ENCODE measurements at places on chromosomes 13 and 19.
A peak's percentile ranks its signal among the peaks of the same experiment; 100 is the strongest.

DNA sequence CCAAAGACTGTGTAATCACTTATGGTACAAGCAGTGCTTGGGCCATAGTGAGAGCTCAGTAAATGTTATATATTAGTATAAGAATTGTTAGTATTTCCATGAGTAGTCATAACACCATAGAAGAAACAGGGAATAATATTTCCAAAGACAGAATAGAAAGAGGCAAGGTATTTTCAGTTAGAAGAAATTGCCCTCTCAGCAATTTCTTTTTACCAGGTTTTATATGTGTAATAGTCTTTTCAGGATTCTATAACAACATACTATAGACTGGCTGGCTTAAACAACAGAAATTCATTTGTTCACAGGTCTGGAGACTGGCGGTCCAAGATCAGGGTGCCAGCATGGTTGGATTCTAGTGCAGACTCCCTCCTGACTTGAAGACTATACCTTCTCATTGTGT lies 485.7 kb downstream of the FOXO1 start:
- no peak for DNase-seq

GRCh38 chr19:49891393-49891792 lies 5.3 kb downstream of the IL4I1 start:
- DNase-seq = no peak

GRCh38 chr13:75920536-75920935 lies 284.4 kb downstream of the LMO7 start:
- no peak for DNase-seq

GRCh38 chr19:38149661-38150061 lies 74.4 kb downstream of the DPF1 start:
- no peak for DNase-seq

DNA sequence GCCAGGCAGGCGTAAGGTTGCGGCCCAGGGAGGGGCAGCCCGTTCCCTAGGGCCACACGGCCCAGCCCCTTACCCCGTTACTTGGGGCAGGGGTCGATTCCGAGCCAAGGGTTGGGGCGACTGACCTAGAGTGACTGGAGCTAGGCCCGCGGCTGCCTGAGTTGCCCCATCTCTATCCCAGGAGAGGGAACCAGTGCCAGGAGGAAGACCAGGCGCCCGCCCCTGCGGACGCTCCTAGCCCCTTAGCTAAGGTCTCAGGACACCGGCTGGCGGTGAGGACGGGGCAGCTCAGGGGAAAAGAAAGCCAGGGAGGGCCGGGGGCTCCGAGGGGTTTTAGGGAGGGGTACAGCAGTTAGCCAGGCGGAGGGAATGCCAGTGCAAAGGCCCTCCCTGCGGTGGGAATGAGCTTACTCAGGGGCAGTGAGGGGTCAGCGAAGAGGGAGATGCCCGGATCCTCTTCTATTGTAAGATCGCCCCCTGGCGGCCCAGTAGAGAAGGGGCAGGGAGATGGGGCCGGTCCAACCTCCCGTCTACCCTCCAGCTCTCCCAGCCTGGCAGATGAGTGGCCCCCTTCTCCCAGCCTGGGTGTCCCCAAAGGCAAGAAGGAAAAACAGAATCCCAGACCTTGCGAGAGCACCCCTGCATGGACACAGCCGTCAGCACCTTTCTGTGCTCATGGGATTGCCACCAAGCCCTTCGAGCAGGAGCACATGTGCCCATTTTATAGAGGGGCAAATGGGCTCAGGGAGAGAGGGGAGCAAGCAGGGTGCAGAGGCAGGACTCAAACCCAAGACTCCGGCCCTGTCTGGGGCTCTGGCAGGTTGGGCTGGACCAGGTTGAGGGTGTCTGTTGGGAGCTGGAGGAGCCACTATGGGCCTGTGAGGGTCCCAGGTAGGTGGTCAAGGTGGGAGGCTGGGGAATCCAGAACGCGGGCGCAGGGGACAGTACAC lies 16.3 kb downstream of the CILP2 start:
- no peak for DNase-seq

- no peak for DNase-seq
These were observed 136.7 kb downstream of the SIPA1L3 start for GRCh38 chr19:38043649-38044144.

GRCh38 chr13:72141855-72142519 lies 275.0 kb upstream of the DACH1 start:
- DNase-seq = no peak

DNA sequence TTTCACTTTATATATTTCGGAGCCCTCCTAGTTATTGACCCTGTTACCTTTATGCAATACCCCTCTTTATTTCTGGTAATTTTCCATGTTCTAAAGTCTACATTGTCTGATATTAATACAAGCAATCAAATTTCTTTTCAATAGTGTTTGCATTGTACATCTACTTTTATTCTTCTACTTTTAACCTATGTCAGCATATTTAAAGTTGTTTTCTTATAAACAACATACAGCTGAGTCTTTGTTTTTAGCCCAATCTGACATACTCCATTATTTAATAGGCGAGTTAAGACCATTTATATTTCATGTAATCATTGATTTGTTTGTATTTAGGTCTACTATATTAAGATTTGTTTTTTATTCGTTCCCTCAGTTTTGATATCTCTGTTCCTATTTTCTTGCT lies 108.5 kb upstream of the SPACA7 start:
- no peak for DNase-seq

DNA sequence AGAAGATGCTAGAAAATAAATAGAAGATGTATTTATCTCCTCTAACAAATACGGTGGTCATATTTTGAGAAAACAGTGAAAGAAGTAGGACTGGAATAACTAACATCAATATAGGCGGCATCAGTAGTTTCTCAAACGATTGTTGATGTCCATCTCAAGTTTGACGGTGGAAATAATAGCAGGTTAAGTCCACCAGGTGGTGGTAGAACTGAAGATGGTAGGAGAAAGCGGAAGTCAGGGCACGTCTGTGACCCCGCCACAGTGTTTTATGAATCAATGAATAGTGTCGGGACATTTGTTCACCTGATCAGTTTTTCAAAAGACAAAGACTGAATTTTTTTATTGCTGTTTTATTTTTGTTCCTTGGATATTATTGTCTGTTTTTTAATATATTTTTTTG lies 706.4 kb upstream of the SLC10A2 start:
- DNase-seq = no peak

DNA sequence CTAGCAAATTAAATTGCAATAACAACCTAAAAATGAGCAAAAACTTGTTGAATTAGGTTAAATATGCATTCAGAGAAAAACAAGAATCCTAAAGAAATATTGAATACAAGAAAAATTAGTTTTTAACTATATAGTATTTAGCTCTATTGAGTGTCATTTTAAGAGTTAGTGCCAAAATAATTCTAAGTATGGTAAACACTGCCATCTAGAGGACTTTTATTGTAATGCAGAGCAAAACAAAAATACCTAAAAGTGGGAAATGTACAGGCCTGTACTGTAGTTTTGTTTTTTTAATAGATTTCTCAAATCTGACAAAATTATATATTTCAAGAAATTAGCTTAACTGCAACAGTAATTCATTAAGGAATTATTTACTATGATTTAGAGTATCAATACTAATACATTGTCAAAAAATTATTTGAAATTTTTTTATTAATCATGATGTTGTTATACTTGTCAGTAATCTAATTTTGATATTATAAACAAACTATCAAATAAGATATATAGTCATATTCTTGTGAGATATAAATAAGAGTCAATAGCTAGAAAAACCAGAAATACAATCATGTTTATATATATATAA lies 8.2 kb upstream of the PCDH9 start:
- no peak for DNase-seq

- DNase-seq = no peak
These were observed 178.6 kb downstream of the SHISA2 start for GRCh38 chr13:25873242-25873612.

- no peak for DNase-seq
These were observed 1.1 kb downstream of the GJA3 start for GRCh38 chr13:20159646-20160305.

DNA sequence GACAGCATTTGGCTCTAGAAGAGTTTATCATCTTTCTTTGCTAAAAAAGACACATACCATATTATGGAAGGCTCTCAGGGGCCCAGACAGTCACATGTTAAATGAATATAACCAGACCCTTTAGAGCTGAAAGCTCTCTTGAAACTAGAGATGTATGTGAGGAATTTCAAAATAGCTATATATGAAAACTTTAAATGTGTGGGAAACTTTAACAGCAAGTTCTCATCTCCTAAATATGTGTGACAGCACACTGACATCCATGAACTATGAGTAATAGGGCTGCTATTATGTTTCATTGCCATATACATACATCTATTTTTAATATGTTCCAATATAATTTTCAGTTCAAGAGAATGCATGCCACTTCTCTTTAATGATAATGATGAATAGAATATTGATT lies 509.5 kb downstream of the GPC6 start:
- peak; percentile 46 for DNase-seq

DNA sequence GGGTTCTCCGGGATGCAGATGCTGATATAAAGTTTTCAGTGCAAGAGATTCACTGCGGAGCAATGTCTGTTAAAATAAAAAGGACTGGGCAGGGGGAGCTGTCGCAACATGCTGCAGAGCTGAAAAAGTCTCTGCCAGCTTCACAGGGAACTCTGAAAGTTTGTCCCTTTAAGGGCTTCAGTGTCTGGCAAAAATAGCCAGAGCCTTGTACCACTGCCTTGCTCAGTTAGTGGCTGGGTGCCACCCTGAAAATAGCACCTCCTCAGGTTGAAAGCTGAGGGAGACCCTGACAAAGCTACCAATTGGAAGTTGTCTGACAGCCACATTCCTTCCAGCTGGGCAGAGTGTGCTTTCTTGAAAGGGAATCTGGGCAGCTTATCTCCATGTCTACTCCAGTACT lies 3.0 kb upstream of the NDFIP2 start:
- DNase-seq = no peak

DNA sequence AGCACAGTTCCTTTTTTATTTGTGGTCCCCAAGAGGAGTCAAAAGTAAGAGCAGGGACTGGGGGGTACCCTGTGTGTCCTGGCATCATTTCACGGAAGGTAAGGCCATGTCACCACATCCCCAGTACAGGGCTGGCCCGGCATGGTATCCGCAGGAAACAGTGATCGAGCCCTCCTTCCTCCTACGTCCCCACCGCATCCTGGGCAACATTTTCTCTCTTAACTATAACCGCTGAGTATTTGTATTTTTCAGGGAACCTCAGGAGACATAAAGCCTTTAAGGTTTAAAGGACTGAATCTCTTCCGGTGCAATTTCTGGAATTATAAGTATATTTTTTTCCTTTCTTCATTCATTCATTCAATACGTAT lies 13.6 kb upstream of the LATS2 start:
- DNase-seq = no peak

GRCh38 chr13:76796851-76797250 lies 89.4 kb downstream of the KCTD12 start:
- no peak for DNase-seq

- no peak for DNase-seq
These were observed 139.8 kb downstream of the MIPEP start for GRCh38 chr13:23749288-23749873.

DNA sequence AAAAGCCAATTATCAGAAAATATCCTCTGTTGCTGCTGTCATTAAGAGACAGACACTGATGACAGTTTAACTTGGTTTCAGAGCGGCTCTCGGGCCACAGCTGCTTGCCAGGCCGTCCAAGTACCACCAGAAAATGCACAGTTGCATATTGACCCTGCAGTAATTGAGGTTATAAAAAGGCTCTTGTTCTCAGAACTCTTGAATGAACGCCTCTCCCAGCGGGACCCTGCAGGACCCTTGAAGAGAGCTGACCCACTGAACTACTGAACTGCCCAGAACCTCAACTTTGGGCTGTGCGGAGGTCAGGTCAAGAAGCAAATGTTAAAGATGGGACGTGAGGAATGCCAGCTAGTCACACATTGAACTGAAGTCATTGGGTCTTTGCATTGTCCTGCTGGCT lies 1559.0 kb upstream of the SLC10A2 start:
- DNase-seq = no peak

DNA sequence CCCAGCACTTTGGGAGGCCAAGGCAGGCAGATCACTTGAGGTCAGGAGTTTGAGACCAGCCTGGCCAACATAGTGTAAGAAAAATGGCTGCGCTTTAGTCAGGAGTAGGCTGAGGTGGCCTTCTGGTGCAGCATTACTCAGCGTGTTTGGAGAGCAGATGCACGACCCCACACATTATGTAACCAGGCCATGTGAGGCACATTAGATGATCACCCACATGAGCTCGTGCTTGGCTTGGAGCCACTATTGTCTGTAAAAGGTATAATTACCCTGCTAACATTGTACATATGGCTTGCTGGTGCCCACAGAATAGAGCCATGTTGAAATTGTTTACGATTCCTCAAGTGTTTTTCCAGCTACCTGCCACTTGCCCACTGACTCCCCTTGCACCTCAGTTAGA lies 24.0 kb upstream of the SCEL start:
- DNase-seq = no peak

DNA sequence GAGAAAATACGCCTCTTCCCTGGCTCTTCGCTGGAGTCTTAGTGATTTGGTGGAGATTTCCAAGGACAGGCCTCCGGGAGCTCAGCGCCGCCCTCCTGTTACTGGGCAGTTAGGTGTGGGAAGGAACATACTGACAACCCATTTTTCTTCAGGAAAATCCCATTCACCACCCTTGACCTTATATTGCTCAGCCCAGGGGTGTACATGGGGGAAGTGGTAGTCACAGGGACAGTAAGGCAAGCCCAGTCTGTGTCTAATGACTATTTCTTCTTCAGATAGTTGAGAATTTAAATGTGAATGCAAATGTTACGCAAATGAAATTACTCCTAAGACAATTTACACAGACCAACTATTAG lies 119.4 kb downstream of the UQCRFS1 start:
- no peak for DNase-seq

DNA sequence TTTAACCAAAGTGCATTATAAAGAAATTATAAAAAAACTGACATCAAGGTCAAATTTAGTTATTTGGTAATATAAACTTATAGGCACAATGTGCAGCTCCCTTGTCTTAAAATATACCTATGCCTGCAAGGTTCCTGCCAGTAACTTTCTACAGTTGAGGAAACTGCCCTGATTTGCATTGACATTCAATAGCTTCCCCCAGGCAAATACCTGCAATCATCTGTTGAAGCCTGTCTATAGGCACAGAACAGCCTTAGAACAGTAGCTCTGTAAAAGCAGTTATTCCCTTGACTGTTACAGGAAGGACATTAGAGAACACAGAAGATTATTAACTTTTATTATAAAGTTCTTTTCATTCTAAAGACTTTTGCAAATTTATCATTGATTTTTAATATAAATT lies 1239.5 kb downstream of the PCDH9 start:
- DNase-seq = no peak

GRCh38 chr13:41028051-41028450 lies 8.9 kb upstream of the ELF1 start:
- no peak for DNase-seq

- DNase-seq = no peak
These were observed 145.5 kb downstream of the FOXO1 start for GRCh38 chr13:40520916-40521315.

DNA sequence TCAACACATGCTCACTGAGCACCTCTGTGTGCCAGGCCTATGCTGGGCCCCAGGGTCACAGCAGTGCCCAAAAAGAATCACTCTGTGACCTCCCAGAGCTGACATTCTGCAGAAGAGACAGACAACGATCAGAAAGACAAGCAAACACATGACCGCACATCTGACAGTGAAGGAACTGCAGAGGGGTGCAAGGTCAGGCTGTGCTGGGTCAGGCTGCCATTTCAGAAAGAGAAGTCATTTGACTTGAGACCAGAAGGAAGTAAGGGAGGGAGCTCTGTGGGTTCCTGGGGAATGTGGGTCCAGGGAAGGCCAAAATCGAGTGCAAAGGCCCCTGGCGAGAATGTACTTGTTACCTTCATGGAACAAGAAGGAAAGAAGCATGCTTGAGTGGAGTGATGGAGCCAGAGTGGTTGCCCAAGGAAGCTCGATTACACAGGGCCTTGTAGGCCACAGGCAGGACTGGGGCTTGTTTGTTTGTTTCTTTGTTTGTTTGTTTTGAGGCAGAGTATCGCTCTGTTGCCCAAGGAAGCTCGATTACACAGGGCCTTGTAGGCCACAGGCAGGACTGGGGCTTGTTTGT lies 11.4 kb upstream of the CD22 start:
- DNase-seq = no peak

All from fibroblast of skin of left biceps (primary cell).